ENCODE measurements at places on chromosomes 12 and 14.

- no peak for DNase-seq
Observed at GRCh38 chr12:120453977-120454376, 7.7 kb downstream of the GATC start.

- DNase-seq = no peak
Observed at GRCh38 chr12:71158361-71158882, 623 bp upstream of the TSPAN8 start.

DNA sequence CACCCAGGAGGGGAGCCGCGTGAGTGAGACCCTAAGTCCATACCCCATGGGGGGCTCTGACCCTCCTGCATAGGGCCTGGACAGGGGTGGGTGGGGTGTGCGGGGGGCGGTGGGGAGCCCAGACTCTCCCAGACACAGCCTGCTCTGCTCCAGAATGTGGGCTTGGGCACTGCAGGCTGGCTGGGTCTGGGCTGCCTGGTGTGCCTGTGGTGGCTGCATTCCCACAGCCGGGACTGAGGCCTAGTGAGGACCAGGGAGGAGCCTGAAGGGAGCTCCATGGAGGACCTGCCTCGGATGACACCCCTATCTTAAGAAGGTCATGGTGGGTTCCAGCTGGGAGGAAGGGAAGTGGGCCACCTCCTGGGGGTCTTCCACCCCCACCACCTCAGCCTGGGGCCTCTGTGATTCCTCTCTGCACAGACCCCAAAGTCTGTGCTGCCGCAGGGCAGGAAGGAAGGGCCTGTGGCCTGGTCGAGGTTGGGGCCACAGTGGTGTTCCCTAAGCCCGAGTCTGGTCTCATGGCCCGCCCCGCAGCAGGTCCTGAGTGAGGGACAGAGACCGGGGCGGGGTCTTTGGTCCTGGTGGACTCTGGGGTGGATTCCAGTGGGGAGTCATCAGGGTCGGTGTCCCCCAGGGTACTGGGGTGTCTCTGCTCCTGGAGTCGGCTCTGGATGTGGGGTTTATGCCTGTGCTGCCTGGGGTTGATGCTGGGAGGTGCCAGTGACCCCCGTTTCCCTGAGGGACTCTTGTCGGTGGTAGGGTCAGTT lies 392.3 kb downstream of the TMEM121 start:
- no peak for DNase-seq

DNA sequence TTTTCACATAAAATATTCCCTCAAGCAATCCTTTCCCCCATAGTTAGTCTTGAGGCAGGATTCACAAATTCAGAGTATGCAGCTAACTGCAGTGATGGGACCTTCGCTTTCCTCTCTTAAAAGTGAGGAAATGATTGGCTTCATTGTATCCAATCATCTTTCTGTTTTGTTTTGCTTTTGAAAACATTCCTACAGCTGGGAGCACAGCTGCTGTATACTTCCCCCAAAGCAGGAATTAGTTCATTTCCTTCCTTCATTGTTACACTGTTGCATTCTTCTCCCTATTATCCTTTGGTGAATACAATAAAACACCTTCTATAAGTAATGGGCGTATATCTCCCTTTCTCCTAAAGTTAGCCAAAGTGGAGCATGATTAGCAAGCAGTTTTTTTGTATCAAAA lies 9.4 kb upstream of the GAS2L3 start:
- no peak for DNase-seq

DNA sequence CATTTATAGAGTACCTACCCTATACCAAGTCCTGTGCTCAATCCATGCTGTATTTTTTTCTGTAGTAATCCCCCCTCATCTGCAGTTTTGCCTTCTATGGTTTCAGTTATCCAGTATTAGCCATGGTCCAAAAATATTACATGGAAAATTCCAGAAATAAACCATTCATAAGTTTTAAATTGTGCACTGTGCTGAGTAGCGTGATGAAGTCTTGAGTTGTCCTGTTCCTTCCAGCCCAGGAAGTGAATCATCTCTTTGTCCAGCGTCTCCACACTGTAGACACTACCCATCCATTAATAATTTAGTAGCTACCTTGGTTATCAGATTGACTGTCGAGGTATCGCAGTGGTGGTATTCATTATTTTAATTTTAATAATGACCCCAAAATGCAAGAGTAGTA lies 54.2 kb downstream of the SUDS3 start:
- no peak for DNase-seq

DNA sequence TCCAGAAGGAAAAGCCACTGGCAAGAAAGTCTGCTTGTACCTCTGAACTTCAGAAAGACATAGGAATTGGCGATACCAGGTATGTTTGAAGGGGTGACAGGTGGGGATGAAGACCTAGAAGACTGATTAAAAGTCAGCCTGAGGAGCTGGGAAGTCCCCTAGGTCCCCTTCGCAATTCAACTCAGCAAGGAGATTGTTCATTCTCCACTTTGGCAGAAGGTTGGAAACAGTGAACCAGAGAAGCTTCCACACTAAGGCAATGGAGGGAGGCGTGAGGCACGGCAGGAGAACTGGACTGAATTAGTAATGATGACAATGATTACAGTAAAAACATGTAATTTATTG lies 240.3 kb upstream of the TMPO start:
- DNase-seq = no peak

GRCh38 chr14:93010522-93011140 lies 87.7 kb downstream of the CHGA start:
- DNase-seq = no peak

DNA sequence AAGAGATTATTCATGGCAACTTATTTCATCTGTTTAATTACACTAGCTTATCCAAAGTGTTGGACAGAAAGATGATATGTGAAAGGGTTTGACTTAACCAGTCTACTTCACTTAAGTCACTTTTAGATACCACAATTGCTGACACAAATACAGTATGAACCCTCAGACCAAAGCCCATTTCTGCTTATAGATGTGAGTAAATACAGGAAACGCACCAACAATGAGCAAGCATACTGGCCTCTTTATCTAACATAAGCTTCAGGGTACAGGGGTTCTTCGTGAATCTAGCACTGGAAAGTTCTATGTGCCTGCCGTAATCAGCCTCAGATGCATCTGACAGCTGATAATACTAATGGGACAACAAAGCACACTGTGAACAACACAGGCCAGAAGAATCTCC lies 209.6 kb downstream of the MED13L start:
- no peak for DNase-seq

DNA sequence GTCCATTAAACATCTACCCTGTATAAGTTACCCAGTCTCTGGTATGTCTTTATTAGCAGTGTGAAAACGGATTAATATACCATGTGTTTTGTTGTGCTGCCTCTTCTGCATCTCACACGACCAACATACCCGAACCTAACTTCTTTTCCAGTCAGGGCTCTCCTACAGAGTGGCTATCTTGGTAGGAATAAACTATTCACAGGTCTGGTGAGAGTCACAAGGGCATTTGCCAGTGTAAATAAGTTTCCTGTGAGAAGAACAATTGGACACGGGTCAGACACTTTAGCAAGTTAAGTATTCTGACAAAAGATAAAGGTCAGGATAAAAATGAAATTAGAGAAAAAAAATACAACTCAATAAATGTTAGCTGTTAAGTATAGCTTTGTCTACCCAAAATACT lies 60.9 kb downstream of the MYF5 start:
- DNase-seq = no peak

DNA sequence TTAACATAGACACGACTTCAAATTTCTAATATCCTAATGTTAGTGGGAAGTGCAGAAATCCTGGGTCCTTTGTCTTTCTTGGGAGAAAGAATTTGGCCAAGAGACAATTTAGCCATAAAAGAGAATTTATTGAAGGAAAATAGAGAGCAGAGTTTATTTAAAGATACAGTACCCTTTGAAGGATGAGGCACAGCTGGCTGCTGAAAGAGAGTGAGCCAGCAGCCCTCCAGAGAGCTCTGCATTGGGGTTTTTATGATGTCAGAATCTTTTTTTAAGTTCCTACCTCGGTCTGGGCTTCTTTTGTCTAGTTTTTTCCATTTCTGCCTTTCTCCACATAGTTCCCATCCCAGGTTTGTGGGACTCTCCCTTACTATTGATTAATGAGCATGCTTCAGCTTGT lies 37.5 kb downstream of the CCER1 start:
- DNase-seq = no peak

- peak; percentile 32 for DNase-seq
Observed at GRCh38 chr12:107320929-107321631, 227.7 kb upstream of the CRY1 start.

- no peak for DNase-seq
Observed at GRCh38 chr12:93789767-93790166, 112.6 kb downstream of the CRADD start.

DNA sequence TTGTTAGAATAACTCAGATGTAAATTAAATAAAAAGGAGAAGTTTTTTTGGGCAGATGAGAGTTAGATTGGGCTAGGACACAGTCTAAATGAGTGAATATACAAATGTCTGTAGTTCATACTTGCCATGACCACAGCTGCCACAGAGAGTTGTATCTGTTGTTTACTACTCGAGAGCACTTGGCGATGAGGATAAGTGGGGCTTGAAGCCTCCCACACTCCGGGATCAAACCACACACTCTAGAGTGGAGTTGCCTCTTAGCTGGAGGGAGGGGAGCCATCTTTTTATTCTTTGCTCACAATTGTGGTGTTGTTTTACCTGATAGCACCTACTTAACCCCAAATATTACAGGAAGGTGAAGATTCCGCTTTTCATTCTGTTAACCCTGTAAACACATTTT lies 27.5 kb downstream of the BEST3 start:
- no peak for DNase-seq

DNA sequence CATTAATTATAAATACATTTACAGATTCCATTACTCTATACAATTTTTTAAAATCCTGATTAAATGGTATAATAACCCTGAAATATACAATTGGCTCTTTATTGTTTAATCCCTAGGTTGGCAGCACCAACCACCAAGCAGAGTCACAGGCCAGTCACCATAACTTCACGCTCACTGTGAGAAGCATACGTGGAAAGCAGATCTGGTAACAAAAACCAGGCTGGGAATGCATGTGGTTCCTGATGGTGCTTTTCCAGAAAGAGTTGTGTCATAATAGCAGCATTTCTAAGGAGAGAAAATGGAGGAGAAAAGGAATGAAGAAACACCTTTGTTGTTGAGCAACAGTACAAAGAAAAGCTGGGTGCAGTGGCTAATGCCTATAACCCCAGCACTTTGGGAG lies 66.1 kb downstream of the SIX6 start:
- DNase-seq = no peak

DNA sequence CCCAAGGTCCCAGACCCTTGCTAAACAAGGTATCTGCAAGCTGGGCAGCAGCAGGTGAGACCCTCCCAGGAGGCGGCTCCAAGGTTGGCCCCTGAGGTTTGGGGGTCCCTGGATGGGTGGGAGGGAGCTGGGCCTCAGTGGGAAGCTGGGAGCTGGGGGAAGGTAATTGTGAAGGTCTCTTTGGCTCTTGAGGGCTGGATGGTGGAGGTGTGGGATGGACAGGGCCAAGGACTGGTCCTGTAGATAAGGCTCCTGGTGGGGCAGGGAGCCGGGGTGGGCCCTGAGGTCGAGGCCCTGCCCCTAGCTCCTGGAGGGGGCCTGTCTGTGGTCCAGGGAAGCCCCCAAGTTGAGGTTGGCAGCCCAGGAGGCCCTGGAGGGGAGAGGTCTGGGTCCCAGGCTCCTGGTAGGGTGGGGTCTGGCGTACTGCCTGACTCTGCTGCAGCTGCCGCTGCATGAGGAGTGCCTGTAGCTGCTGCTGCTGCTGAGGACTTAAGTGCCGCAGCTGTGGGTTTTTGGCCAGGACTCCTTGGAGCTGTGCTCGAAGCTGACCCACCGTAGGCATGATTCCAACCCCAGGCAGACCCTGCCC lies 13.1 kb upstream of the PRKAG1 start:
- DNase-seq = no peak

GRCh38 chr12:48336061-48336460 lies 14.7 kb downstream of the ZNF641 start:
- no peak for DNase-seq

DNA sequence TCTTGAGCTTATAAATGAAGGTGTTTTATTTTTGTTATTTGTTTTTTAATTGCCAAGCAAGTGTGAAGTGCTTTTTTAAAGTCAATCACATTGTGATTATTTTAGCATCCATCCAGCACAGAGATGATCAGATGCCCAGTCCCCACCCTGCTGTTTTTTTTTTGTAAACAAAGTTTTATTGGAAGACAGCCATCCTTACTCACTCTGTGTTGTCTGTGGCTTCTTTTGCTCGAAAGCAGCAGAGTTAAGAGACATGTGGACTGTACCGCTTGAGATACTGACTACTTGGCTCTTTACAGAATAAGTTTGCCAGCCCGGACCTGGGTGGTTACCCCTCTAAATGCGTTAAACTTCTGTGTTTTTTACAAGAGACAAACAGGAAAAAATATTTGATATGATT lies 30.9 kb upstream of the AMN start:
- DNase-seq = no peak

DNA sequence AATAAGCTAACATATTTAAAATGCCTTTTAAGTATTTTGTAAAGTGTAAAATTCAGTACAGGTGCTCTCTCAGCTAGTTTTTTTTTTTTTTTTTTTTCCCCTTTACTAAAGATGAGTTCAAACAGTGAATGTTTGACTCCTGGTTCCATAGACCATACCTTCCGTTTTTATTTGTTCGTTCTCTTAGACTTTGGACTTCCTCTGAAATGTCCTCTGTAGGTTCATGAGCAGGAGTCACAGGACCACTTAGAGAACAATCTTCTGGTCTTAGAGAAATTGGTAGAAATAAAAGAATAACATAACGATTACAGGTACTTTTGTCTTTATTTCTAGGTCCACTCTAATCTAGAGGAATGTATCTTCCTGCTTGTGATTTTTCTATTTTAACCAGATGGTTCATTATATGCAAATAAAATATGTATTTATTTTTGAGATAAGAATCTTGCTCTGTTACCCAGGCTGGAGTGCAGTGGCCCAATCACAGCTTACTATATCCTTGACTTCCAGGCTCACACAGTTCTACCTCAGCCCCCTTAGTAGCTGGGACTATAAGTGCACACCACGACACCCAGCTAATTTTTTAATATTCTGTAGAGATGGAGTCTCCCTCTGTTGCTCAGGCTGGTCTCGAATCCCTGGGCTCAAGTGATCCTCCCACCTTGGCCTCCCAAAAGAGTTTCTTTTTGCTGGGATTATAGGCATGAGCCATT lies 25.8 kb downstream of the STYX start:
- DNase-seq = no peak

- DNase-seq = no peak
Observed at GRCh38 chr12:80593766-80594165, 113.7 kb upstream of the MYF6 start.

DNA sequence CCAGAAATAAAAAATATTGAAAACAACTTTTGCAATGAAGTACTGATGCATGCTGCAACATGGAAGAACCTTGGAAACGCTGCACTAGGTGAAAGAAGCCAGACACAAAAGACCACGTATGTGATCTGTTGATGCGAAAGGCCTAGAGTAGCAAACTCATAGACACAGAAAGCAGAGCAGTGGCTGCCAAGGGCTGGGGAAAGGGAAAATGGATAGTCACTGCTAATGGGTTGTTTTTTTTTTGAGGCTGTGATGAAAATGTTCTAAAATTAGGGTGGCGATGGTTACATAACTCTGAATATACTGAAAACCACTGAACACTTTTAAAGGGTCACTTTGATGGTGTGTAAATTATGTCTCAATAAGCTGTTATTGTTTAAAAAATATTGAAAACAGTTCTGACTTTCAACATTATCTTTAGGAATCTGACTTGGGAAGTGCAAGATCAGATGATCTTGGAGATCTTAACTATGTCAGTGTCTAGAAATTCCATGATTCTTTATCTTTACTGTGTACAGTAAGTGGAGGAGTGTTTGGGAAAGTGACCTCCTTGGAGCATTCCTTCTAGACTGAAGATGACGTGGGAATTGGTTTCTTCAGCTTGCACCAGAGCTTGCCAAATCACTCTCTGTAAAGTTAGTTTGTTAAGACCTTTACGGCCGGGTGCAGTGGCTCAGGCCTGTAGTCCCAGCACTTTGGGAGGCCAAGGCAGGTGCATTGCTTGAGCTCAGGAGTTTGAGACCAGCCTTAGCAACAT lies 12.4 kb downstream of the MLXIP start:
- no peak for DNase-seq

All from stimulated activated CD4-positive, alpha-beta T cell treated with anti-CD3 and anti-CD28 coated beads, Interleukin-1b, Interleukin-23, amount 100 ng/mL, for 1 hour (primary cell).